RWPE1 (cell line): ENCODE measurements at places on chromosomes 12 and 14.

DNA sequence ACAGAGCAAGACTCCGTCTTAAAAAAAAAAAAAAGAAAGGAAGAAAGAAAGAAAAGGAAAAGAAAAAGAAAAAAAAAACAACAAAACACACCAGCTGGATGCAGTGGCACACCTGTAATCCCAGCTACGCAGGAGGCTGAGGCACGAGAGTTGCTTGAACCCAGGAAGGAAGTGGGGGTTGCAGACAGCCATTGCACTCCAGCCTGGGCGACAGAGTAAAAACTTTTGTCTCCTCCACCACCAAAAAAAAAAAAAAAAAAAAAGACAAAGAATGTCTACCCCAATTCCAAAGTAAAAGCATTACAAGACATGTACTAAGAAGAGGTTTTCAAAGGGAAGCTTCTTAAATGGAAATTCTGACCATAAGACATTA lies 53.4 kb downstream of the HNRNPC start:
- no peak for DNase-seq

DNA sequence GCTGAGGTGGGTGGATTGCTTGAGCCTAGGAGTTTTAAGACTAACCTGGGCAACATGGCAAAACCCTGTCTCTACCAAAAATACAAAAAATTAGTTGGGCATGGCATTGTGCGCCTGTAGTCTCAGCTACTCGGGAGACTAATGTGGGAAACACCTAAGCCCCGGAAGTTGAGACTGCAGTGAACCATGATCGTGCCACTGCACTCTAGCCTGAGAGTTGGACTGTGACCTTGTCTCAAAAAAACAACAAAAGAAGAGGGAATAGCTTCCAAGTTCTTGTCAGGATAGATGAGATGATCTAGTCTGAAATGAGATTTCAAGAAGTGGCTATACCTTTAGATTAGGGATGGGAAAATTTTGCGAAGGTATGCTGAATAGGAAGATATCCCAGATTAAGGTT lies 14.8 kb upstream of the C12orf50 start:
- no peak for DNase-seq

GRCh38 chr14:93017898-93018297 lies 94.9 kb downstream of the CHGA start:
- no peak for DNase-seq

DNA sequence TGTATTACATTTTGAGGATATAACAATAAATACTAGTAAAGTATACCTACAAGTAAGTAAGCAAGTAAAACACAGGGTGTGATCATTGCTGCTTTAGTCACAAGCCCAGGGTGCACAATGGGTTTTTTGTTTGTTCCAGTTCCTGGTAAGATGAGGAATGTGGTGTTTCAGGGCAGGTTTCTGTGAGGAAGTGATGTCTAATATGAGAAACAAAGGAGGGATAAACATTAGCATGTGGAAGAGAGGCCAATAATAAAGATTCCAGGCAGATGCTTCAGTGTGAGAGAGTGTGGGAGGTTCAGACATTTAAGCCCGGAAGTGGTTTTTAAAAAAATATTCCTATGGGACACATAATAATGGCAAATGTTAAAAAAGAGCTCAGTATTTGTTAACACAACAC lies 808.1 kb upstream of the USP15 start:
- DNase-seq, result peak; percentile 17

DNA sequence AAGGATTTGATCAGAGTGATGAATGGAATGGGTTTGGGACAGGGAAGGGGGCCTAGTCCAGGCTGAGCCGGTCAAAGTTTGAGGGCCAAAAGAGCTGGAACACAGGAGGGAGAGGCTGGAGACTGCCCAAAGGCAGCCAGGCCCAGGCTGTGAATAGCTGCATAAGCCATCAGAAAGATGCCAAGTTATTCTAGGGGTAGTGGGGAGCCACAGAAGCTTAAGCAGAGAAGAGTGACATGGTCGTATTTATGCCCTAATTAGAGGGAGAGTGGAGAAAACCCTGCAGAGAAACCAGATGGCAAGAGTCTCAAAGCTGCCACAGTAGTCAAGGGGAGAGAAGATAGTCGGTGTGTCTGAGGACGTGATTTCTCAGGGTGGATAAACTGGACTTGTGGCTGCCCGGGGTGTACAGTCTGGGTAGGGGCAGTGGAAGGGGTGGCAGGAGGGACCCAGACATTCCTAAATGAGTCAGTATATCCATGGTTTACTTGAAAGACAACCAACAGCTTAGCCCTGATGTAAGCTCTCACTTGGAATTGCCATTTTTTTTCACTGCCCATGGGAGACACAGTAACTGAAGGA lies 99.2 kb downstream of the PRICKLE1 start:
- DNase-seq, result no peak

DNA sequence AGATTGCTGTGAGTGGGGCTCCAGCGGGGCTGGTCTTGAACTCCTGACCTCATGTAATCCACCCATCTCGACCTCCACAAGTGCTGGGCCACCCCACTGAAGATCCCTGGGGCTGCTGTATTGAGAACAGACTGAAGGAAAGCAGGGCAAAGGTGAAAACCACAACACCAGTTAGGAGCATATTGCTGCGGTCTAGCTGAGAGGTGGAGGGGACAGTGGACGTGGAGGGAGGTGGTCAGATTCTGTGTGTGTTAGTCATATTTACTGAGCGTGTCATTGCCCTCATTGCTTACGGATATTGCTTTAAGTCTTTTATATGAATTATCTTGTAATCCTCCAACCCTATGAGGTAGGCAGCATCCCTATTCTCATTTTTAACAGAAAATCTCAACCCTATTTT lies 69.0 kb upstream of the OVCH1 start:
- no peak for DNase-seq

GRCh38 chr12:68109444-68110217 lies 49.9 kb downstream of the IFNG start:
- no peak for DNase-seq

- DNase-seq, result no peak
Observed at GRCh38 chr12:53078425-53079225, 565 bp downstream of the SPRYD3 start.

DNA sequence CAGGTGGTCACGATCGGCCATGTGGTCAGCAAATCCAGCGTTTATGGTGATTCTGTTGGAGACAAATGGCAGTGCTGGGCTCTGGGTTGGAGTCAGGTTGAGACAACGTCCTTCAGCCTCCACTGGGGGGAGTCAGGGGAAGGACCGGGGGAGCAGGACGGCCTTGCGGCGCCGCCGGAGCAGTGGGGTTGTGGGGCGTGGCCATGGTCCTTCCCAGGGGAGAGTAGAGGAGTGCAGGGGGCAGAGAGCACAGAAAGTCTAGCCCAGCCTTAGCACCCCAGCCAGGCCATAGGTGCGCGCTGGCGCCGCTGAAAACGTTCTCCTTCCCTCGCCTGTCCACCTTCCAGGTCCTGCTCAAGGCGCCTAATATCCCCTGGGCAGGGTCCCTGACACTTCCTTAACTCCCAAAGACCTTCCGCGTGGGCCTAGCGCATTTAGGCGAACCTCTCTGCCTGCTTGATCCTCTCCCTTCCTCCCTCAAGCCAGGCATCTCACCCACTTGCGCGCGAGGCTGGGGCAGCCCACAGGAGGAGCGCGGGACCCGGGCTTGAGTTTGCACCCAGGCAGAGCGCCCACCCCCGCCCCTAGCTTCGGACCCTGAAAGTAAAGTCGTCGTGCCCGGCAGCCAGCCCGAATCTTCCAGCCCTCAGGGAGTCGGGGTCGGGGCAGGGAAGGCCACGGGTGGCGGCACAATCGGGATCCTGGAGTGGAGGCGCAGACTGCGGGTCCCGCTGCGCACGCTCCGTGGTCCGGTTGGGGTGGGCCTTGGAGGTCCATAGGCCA lies 3.1 kb upstream of the KIF26A start:
- DNase-seq, result peak; percentile 53
